ENCODE measurements at places on chromosomes 16 and 17.

GRCh38 chr16:19003935-19004334 lies 20.2 kb downstream of the TMC7 start:
- no peaks in the 10 kb centered on the region for H3K36me3 ChIP-seq
- H3K27ac ChIP-seq, result no peak overlapping the region
- no peak for DNase-seq
- H3K4me3 ChIP-seq, result no peak overlapping the region
- H3K27me3 ChIP-seq, result no peaks in the 10 kb centered on the region
- no peaks in the 10 kb centered on the region for H3K4me1 ChIP-seq

- H3K27me3 ChIP-seq, result no peaks in the 10 kb centered on the region
- peaks cover 17% of the 10 kb centered on the region for H3K4me1 ChIP-seq
- peaks cover 20% of the 10 kb centered on the region for H3K36me3 ChIP-seq
- H3K27ac ChIP-seq, result no peak overlapping the region
- no peak overlapping the region for H3K4me3 ChIP-seq
Measured at GRCh38 chr16:549544-550263, 10.5 kb upstream of the PRR35 start.

GRCh38 chr16:56616608-56617211 lies 8.3 kb downstream of the MT2A start:
- peak overlapping the region; percentile 31 for H3K4me3 ChIP-seq
- no peaks in the 10 kb centered on the region for H3K36me3 ChIP-seq
- peaks cover 14% of the 10 kb centered on the region for H3K4me1 ChIP-seq
- H3K27me3 ChIP-seq, result peaks cover 8% of the 10 kb centered on the region

GRCh38 chr16:84847564-84848355 lies 28.0 kb downstream of the CRISPLD2 start:
- H3K4me1 ChIP-seq, result no peaks in the 10 kb centered on the region
- H3K27ac ChIP-seq, result no peak overlapping the region
- no peaks in the 10 kb centered on the region for H3K36me3 ChIP-seq
- no peaks in the 10 kb centered on the region for H3K27me3 ChIP-seq
- no peak for DNase-seq

DNA sequence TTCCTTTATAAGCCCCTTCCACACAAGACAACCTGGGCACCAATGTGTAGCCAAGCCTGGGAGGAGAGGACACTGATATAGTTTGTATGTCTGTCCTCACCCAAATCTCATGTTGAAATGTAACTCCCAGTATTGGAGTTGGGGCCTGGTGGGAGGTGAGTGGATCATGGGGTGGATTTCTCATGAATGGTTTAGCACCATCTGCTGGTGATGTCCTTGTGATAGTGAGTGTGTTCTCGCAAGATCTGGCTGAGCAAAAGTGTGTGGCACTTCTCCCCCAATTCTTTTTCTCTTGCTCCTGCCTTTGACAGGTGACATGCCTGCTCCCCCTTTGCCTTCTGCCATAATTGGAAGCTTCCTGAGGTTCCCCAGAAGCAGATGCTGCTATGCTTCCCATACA lies 135.8 kb downstream of the USP31 start:
- no peaks in the 10 kb centered on the region for H3K4me1 ChIP-seq
- H3K27me3 ChIP-seq, result no peaks in the 10 kb centered on the region
- no peaks in the 10 kb centered on the region for H3K36me3 ChIP-seq
- H3K27ac ChIP-seq, result no peak overlapping the region
- H3K4me3 ChIP-seq, result no peak overlapping the region
- no peak for DNase-seq

GRCh38 chr17:9291912-9292560 lies 270.7 kb downstream of the NTN1 start:
- H3K27me3 ChIP-seq, result no peaks in the 10 kb centered on the region
- H3K36me3 ChIP-seq, result no peaks in the 10 kb centered on the region
- peaks cover 5% of the 10 kb centered on the region for H3K4me1 ChIP-seq
- no peak overlapping the region for H3K27ac ChIP-seq

All from CD4-positive, alpha-beta T cell (primary cell).